ENCODE measurements at places on chromosomes 1 and 21. TPM values are rescaled to one million over a fixed set of nuclear protein-coding genes. Genes with fewer than 3 reads are reported as not detected.
A peak's percentile ranks its signal among the peaks of the same experiment; 100 is the strongest.

GRCh38 chr1:2585318-2586092, 1.1 kb upstream of the PRXL2B start:
- H3K36me3 ChIP-seq = no peaks in the 10 kb centered on the region
- peak overlapping the region; percentile 69 for H3K4me3 ChIP-seq
- no peaks in the 10 kb centered on the region for H3K27me3 ChIP-seq
- peaks cover 22% of the 10 kb centered on the region for H3K4me1 ChIP-seq
- peak overlapping the region; percentile 40 for H3K27ac ChIP-seq

GRCh38 chr1:13817906-13818305, 117.9 kb downstream of the PRDM2 start:
- H3K27me3 ChIP-seq = no peaks in the 10 kb centered on the region
- H3K36me3 ChIP-seq = no peaks in the 10 kb centered on the region
- DNase-seq = no peak
- H3K4me3 ChIP-seq = no peak overlapping the region

GRCh38 chr1:117664314-117664713, 58.5 kb downstream of the TENT5C start:
- H3K27me3 ChIP-seq = no peaks in the 10 kb centered on the region
- no peaks in the 10 kb centered on the region for H3K36me3 ChIP-seq
- no peaks in the 10 kb centered on the region for H3K4me1 ChIP-seq
- no peak overlapping the region for H3K4me3 ChIP-seq

GRCh38 chr1:178271471-178271870, 177.6 kb downstream of the RASAL2 start:
- H3K4me1 ChIP-seq = peaks cover 25% of the 10 kb centered on the region
- H3K27ac ChIP-seq = no peak overlapping the region
- H3K4me3 ChIP-seq = no peak overlapping the region
- DNase-seq = no peak
- H3K36me3 ChIP-seq = no peaks in the 10 kb centered on the region

DNA sequence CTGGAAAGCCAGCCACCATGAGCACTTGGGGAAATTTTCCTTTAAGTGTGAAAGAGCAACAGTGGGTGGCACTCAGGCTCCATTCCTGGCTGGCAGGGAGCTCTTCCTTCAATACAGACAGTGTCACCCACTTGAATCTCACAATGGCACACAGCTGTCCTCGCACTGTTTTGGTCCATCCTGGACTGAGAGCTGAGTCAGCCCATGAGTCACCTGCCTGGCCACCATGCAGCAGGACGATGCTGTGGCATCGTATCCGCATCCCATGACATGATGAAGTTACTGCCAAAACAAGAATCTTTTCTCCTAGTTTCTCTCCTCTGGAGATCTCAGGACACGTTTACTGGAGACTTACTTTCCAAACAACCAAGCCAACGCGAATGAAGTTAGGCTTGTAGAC, 6.0 kb downstream of the TMPRSS2 start:
- DNase-seq = no peak
- H3K4me1 ChIP-seq = peaks cover 6% of the 10 kb centered on the region
- H3K27ac ChIP-seq = no peak overlapping the region
- H3K36me3 ChIP-seq = no peaks in the 10 kb centered on the region
- peaks cover 21% of the 10 kb centered on the region for H3K27me3 ChIP-seq

DNA sequence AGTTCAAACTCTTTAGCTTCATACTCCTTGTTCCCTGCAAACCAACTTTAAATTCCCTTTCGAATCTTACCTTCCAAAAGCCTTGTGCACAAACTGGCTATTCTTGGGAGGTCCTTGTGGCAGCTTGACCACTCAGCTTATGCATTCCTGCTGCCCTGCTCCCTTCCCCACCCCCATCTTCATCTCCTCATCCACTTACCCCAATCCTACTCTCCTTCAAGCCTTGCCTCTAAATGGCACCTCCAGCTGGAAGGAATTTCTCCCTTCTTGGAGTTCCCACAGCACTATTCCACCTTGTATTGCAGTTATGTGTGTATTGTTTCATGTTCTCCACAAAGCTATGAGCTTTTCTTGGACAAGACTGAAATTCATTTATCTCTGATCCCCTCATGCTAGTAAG, 15.3 kb upstream of the DIRAS3 start:
- H3K27me3 ChIP-seq = no peaks in the 10 kb centered on the region
- no peak for DNase-seq
- no peaks in the 10 kb centered on the region for H3K36me3 ChIP-seq
- H3K4me1 ChIP-seq = no peaks in the 10 kb centered on the region

GRCh38 chr1:203336097-203336496, 14.8 kb downstream of the FMOD start:
- DNase-seq = no peak
- H3K36me3 ChIP-seq = no peaks in the 10 kb centered on the region
- H3K4me3 ChIP-seq = no peak overlapping the region
- H3K27ac ChIP-seq = no peak overlapping the region
- H3K4me1 ChIP-seq = peaks cover 3% of the 10 kb centered on the region

DNA sequence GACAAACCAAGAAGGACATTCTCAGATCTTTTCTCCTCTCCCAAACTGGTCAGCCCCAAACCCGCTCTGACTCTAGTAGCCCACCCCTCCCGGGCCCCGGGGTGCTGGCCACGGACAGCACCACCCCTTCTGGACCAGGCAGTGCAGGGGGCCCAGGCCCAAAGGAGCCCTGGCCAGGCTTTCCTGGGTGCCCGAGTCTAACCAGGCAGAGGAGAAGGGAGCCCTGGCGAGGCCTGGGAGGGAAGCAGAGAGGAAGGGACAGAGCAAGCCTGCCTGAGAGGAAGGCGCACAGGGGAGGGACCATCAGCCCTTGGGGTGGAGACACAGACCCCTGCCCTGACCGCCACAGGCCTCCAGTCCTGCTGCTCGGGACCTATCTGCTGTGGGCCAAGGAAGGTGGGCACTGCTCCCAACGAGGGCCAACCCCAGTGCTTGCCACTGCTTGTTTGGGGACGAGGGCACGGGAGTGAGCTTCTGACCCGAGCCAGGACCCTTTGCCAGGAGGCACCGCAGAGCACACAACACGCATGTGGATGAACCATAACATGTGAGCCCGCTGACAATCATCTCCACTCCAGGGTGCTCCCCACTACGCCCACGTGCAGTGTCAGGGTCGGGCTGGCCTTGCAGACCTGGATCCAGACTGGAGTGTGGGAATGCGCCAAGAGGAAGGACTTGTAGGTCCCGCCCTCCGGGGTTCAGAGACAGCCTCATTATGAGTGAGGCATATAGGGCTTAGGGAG, 57.6 kb downstream of the KCNAB2 start:
- H3K4me3 ChIP-seq = no peak overlapping the region
- H3K27me3 ChIP-seq = no peaks in the 10 kb centered on the region

DNA sequence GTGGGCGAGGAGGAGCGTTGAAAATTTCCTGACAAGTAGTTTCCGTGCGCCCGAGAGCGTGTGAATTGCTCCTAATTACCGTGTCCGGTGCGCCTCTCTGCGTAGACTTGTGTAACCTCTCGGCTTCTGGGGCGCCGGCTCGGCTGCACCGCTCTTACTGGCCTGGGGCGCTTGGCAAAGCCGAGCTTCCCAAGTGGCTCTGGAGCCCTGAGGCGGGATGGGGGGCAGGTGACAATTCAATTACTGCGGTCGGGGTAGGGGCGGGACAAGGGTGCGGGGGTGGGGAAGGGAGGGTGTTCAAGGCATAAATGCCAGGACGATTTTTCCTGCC, 392 bp upstream of the DMRTA2 start:
- H3K4me3 ChIP-seq = peak overlapping the region; percentile 49
- peaks cover 30% of the 10 kb centered on the region for H3K4me1 ChIP-seq
- H3K27me3 ChIP-seq = peaks cover 100% of the 10 kb centered on the region
- DNase-seq = no peak
- no peaks in the 10 kb centered on the region for H3K36me3 ChIP-seq
- no peak overlapping the region for H3K27ac ChIP-seq

DNA sequence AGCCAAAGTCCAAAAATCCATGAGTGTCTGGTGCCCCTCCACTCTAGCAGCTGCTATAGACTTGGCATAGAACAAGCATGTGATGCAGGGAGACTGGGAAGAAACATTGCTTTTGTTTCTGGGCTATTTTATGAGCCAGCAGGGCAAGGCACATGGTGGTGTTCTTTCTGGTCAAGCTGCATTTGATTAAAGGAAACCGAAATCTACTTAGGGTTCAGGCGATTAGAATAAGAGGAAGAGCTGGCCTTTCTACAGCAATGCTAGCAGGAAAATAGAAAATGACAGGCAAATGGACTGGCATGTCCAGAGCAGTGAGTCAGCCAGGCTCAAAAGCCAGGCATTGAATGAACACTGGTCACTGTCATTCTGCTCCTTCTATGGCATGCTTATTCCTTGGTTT, 28.5 kb upstream of the ARHGAP29 start:
- DNase-seq = no peak
- no peaks in the 10 kb centered on the region for H3K4me1 ChIP-seq
- H3K27ac ChIP-seq = no peak overlapping the region

- H3K27me3 ChIP-seq = no peaks in the 10 kb centered on the region
- H3K4me1 ChIP-seq = no peaks in the 10 kb centered on the region
- no peak overlapping the region for H3K27ac ChIP-seq
- H3K36me3 ChIP-seq = no peaks in the 10 kb centered on the region
- H3K4me3 ChIP-seq = no peak overlapping the region
These were observed 454.5 kb downstream of the SMYD3 start for GRCh38 chr1:246052603-246053002.

- H3K36me3 ChIP-seq = no peaks in the 10 kb centered on the region
- H3K27ac ChIP-seq = no peak overlapping the region
- H3K4me1 ChIP-seq = no peaks in the 10 kb centered on the region
- H3K27me3 ChIP-seq = no peaks in the 10 kb centered on the region
These were observed 89.7 kb downstream of the C21orf91 start for GRCh38 chr21:17729455-17729854.

DNA sequence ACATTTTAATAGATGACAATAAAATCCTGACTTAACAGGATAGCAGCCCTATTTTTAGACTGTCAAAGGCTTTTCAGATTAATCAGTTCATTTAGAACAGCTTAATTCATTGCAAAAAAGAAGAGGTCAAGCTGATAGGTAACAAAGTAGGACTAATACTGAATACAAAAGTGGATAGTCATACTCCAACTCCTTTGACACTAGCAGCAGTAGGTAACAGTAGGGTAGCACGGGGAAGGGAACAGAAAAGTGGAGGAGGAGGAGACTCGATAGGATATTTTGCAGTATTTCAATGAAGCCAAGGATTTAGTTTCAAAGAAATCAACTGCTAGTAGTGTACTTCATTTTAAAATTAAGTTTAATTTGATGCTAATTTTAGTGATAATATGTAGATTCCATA, 51.1 kb downstream of the USP1 start:
- peak; percentile 26 for DNase-seq
- H3K4me1 ChIP-seq = peaks cover 17% of the 10 kb centered on the region
- H3K4me3 ChIP-seq = no peak overlapping the region
- H3K27ac ChIP-seq = no peak overlapping the region

DNA sequence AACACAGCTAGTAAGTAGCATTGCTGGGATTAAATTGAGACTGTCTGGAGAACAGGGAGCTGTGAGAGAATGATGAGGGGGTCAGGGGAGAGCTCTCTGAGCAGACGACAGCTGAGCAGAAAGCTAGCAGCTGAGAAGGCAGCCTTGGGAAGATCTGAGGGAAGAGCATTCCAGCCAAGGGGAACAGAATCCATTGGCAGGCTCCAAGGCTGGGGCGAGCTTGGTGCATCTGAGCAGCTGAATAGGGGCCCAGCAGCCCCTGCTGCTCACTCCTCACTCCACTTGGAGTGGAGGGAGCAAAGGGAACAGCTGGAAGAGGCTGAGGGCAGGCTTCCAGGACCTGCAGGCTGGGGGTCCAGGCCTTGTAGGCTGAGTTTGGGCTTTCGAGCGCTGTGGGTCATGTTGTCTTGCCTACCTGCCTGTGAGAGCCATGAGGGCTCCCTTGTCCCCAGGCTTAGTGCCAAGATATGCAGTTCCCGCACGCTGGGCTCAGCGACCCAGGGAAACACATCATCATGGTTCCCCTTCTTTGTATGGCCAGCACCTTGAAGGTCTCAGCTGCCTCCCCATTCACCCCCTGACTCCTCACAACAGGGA, 10.5 kb downstream of the ACOT11 start:
- no peak overlapping the region for H3K27ac ChIP-seq
- no peaks in the 10 kb centered on the region for H3K27me3 ChIP-seq
- no peaks in the 10 kb centered on the region for H3K36me3 ChIP-seq
- no peak overlapping the region for H3K4me3 ChIP-seq
- no peaks in the 10 kb centered on the region for H3K4me1 ChIP-seq

- no peak overlapping the region for H3K27ac ChIP-seq
- H3K36me3 ChIP-seq = no peaks in the 10 kb centered on the region
- no peak for DNase-seq
- H3K4me1 ChIP-seq = no peaks in the 10 kb centered on the region
- H3K4me3 ChIP-seq = no peak overlapping the region
These were observed 84.4 kb downstream of the CATSPERE start for GRCh38 chr1:244545511-244545910.

Gene MAP1LC3C
- total RNA-seq = 0.19 TPM

Gene HCN3
- 5.9 TPM for total RNA-seq

Gene PGLYRP4
- total RNA-seq = not detected

Gene MNDA
- total RNA-seq = not detected

Gene PRDX1
- 477 TPM for total RNA-seq

Gene PIK3R3
- total RNA-seq = 81.2 TPM

Gene CCDC27
- total RNA-seq = not detected

Measured in neural progenitor cell (in vitro differentiated cells).